ENCODE measurements at places on chromosomes 1 and 21.

DNA sequence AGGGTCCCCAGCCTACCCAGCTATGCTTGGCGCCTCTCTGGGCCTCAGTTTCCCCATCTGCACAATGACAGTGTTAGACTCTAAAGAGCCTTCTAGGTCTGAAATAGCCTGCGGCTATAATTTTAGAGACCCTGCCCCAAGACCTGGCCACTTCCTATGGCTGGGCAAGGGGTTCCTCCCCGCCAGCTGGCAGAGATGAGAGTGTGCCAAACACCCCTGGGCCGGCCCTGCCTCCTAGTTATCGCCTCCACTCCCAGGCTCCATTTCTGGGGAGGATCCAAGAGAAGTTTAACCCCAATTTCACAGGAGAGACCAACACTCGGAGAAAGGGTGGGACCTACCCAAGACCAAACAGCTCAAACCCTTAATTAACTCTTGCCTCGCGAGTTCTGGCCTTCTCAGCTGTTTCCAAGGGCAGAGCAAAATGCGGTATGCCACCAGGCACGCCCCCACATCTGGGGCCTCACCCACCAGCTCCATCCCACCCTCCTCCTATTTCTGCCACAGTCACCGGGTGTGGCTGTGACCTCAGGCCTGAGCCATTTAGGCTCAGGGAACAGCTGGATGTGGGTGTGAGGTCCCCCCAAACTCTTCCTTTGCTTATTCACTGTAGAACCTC, 35.7 kb downstream of the TTC39A start:
- no peak for DNase-seq

DNA sequence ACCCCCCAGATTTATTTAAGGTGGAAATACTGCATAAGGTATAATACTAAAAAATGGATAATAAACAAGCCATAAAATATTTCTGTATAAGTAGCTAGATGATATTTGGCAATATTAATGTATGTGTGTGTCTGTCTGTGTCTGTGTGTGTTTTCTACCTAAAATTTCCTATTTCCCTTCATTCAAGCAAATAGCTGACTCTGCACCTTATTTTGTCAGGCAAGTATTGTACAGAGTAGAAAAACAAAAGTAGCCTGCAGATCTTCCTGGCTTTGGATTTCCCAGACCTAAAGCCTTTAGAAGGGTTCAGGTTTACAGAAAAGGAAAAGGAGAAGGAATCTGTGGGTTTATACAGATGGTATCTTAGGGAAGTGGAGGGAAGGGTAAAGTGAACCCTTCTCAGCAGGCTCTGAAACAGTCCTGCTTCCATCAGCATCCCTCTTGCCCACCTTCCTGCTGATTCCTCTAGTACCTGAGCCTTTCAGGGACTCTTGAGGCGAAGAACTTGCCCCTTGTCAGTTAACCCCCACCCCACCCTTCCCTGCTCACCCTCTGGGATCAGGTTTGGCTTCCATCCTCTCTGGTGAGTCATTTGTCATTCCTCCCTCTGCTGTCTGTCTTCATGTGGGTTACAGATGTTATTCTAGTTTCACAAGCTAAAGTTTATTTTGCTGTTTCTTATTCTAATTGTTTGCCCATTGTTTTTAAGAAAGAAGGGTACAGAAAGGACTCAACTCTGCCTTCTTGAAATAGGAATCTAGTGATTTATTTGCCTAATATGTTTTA, 21.7 kb upstream of the RGS16 start:
- DNase-seq = no peak

- no peak for DNase-seq
These were observed at the start of gene TNNT2 for GRCh38 chr1:201377611-201378092. TSS of gene TNNT2 (minus strand) at chr1:201377680. CDS start at chr1:201373254, 4,426 bp downstream.

- DNase-seq = no peak
These were observed 16.1 kb downstream of the DHCR24 start for GRCh38 chr1:54870869-54871268.

- no peak for DNase-seq
These were observed 84.9 kb downstream of the C1orf21 start for GRCh38 chr1:184471686-184472085.

All from stimulated activated naive CD8-positive, alpha-beta T cell treated with anti-CD3 and anti-CD28 coated beads, Interleukin-15, Interleukin-2, amounts not matched to agents 100 U/mL and 50 U/mL, for 24 hours (primary cell).